ENCODE measurements at places on chromosomes 13 and 19. TPM values are rescaled to one million over a fixed set of nuclear protein-coding genes. Genes with fewer than 3 reads are reported as not detected.

The HIF3A gene
- total RNA-seq: not detected

DNA sequence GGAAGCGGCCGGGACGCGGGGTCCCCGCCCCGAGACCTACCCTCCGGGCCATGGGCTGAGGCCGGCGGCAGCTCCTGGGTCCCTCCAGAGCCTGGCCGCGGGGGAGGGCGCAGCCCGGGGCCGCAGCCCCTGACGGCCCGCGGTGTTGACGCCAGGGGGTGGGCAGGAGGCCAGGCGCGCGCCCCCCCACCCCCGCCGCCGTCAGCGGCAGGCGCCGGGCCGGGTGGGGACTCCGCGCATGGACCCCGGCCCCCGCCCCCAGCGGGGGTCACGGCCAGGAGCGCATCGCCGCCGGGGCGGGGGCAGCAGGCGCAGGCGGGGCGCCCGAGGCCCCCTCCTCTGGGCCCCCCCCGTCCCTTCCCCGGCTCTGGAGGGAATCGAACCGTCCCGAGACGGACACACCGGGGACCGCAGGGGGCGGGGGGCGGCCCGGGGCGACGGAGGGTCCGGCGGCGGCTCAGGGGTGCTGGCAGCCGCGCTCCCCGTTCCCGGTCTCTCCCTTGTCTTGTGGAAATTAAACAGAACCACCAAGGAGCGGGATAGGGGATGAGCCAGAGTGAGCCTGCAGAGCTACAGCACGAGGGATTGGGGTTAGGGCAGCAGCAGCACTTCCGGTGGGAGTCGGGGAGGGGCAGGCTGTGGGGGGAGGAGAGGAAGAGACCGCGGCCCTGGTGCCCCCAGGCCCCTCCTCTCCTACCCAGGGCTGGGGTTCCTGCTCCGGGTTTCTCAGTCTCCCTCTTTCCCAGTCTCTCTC, at the start of gene MEIS3:
TSS of gene MEIS3 (minus strand) at position 498 of the 754 bp plus-strand sequence. CDS start at position 52, 446 bp downstream.
- no peak for DNase-seq

GRCh38 chr19:29397748-29398147, 128.0 kb upstream of the VSTM2B start:
- no peak for DNase-seq

GRCh38 chr13:20394506-20394905, 131.2 kb downstream of the CRYL1 start:
- DNase-seq: no peak

GRCh38 chr13:74074723-74075122, 59.5 kb downstream of the KLF12 start:
- no peak for DNase-seq

DNA sequence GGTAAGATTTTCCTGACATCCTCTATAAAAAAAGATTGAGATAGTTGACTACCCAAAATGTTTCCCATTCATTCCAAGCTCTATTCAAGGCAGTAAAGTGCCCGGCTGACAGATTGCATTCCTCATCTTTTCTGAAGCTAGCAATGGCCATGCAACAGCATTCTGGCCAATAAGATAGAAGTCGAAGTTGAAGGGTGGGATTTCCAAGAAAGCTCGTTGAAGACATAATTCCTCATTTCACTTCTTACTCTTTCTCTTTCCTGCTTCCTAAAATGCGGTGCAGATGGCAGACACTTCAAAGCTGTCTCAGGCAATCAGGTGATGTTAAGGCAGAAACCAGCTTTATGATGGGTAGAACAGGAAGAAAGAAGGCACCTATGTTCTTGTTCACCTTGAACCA, 13.4 kb upstream of the ALOX5AP start:
- no peak for DNase-seq

All from NCI-H460 (cell line).